ENCODE measurements at places on chromosomes 2 and 18. TPM values are rescaled to one million over a fixed set of nuclear protein-coding genes. Genes with fewer than 3 reads are reported as not detected.

- no peaks in the 10 kb centered on the region for H3K27me3 ChIP-seq
- H3K27ac ChIP-seq, result no peak overlapping the region
- no peak overlapping the region for H3K4me3 ChIP-seq
- H3K36me3 ChIP-seq, result no peaks in the 10 kb centered on the region
- peaks cover 37% of the 10 kb centered on the region for H3K4me1 ChIP-seq
Measured at GRCh38 chr18:48733643-48734253, 194.9 kb downstream of the CTIF start.

DNA sequence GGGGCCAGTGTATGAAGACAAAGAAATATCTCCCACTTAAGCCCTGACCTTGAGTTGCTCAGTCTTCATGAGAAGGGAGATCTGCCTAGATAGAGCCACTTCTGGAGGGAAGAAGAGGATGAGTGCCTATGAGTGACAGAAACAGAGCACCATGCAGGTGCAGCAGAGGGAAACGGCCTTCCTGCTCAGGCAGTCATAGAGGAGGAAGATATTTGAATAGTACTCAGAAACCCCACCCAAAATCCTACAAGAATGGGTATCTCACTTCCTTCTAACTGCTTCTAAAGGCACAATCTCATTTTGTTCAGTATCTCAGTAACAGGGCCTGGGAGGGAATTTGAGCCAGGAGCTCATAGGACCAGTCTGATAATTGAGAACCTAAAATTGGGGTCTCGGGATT lies 339.3 kb downstream of the ALK start:
- no peaks in the 10 kb centered on the region for H3K36me3 ChIP-seq
- no peak overlapping the region for H3K4me3 ChIP-seq
- no peak for DNase-seq
- H3K4me1 ChIP-seq, result no peaks in the 10 kb centered on the region

TSPYL6 gene
- 0.01 TPM for polyA plus RNA-seq

SNTG2 gene
- polyA plus RNA-seq, result 1.0 TPM

TFCP2L1 gene
- 0.15 TPM for polyA plus RNA-seq

DNA sequence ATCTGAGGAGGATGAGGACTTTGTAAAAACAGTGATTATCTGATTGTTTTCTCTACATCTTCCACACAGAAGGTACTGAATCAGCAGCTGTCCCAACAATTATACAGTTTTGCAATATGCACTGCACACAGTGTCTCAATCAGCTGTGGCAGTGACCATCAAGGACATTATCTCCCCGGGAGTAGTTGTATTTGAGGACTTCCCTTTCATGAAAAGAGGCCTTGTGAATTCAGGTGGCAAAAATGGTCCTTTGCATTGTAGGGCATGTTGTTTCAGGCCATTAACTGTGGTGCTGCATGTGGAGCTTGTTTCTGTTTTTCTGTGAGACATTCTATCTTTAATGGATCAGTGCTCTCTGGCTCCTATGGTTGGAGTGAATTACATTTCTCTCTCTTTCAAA lies 779.4 kb upstream of the FSHR start:
- H3K27ac ChIP-seq, result no peak overlapping the region
- no peaks in the 10 kb centered on the region for H3K36me3 ChIP-seq
- H3K4me1 ChIP-seq, result no peaks in the 10 kb centered on the region
- no peaks in the 10 kb centered on the region for H3K27me3 ChIP-seq

DNA sequence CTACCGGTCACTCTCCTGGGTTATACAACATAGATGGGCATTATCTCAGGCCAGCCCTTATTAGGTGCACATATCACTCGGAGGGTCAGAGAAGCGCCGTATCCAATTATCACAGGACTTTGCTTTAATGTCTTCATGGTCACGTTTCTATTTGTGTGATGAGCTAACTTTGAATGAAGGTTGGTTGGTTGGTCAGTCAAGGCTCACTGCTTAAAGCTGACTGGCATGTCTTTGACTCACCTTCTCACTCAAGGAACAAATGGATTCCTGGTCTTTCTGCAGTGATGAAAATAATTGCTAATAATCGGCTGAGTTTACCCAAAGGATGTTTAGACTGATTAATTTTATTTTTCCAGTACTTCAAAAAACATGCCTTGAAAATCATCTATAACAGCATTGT lies 39.7 kb downstream of the COLEC12 start:
- H3K4me3 ChIP-seq, result no peak overlapping the region
- peaks cover 24% of the 10 kb centered on the region for H3K4me1 ChIP-seq
- H3K27me3 ChIP-seq, result no peaks in the 10 kb centered on the region
- no peak for DNase-seq
- H3K36me3 ChIP-seq, result no peaks in the 10 kb centered on the region

Measured in heart right ventricle (tissue), 16 donors.